ENCODE measurements at places on chromosomes 3 and 15.

- DNase-seq: no peak
Measured at GRCh38 chr3:172074586-172074985, 35.2 kb downstream of the FNDC3B start.

GRCh38 chr3:89617706-89618105, 510.3 kb downstream of the EPHA3 start:
- DNase-seq: no peak

DNA sequence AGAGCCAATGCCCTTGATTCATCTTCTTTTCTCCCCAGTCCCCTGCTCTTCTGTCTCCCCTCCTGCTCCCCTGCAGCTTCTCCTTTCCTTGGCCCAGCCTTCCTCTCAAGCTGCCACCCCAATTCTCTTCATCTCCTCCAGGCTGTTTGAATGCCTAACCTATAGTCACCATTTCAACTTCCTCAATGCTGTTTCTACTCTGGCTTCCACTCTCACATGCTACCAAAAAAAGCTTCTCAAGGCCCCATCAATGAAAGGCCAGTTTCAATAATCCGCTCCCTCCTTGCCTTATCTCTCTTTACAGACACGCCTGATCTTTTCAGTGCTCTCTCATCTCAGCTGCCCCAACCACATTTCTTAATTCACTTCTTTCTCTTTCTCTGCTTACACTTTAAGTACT, 212.2 kb upstream of the GPR149 start:
- DNase-seq: no peak

DNA sequence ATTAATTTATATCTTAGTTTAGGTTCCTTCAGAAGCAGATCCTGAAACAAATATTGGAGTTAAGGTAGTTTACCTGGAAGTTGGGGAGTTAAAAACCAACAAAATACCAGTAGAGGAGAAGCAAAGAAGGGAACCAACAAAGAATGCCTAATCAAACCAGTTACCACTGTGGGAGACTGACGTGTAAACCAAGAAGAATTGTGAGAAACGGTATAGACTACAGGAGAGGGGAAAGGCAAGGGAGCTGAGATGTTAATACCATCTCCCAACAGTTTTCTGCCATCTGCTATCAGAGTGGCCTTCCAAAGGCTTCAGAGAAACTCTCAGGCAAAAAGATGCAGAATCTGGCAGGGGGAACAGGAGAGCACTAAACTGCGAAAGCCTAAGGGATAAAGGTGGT, 53.5 kb downstream of the BFSP2 start:
- DNase-seq: no peak

DNA sequence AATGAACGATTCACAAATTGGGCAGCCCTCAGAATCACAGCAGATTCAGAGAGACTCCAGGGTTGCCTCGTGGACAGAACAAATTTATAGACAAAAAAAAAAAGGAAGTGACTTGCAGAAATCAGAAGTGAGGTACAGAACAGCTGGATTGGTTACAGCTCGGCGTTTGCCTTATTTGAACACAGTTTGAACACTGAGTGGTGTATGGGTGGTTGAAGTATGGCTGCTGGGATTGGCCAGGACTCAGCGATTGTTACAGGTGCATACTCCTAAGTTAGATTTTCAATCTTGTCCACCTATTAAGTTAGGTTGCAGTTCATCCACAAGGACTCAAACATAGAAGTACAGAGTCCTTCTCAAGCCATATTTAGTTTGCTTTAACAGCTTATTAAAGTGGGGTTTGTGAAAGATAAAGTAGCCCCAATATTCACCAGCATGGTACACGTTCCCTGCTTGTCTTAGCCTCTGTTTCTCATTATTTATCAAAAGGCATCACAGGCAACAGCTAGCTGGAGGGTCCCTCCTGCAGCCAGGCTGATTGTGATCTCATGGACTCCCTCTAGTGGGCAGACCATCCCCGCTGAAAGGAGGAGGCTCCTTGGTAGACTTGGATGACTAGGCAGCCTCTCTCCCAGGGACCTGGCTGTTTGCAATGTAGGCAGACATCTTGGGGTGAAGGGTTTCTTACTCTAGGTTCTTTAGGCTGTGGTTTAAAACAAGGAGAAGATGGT, 17.6 kb upstream of the ALDH1L1 start:
- DNase-seq: peak; percentile 67

- DNase-seq: no peak
Measured at GRCh38 chr3:12916159-12916558, 74.8 kb upstream of the RPL32 start.

DNA sequence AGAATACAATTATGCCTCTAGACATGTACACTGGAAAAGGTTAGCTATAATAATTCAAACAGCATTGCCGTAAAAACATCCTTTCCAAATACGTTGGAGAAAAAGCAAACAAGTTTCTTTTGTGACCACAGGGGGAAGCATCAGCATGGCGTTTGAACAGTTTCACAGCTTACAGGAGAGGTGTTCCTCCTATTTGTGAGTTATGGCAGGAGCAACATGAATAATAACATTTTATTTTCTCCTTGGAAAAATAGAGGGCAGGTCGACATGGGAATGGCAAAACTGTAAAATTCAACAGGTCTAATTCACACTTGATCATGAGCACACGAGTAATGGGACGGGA, 39.7 kb upstream of the GADL1 start:
- no peak for DNase-seq

DNA sequence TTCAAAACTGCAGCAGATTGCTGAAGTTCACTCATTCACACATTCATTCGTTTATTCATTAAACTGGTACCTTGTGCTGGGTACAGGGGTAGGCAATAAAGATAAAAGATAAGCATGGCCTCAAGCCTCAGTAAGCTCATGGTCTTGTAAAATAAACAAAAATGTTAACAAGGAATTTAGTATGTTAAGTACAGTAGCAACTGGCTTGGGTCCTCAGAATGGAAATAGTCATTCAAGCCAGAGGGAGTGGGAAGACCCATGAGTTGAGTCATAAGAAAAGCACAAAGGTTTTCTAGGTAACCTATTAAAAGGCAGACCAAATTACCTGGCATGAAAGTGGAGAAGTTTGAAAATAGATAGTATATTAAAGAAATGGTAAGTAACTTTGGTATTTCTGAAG, 163.3 kb downstream of the CDIN1 start:
- DNase-seq: no peak

GRCh38 chr15:48802257-48802656, 8.6 kb downstream of the CEP152 start:
- DNase-seq: no peak

DNA sequence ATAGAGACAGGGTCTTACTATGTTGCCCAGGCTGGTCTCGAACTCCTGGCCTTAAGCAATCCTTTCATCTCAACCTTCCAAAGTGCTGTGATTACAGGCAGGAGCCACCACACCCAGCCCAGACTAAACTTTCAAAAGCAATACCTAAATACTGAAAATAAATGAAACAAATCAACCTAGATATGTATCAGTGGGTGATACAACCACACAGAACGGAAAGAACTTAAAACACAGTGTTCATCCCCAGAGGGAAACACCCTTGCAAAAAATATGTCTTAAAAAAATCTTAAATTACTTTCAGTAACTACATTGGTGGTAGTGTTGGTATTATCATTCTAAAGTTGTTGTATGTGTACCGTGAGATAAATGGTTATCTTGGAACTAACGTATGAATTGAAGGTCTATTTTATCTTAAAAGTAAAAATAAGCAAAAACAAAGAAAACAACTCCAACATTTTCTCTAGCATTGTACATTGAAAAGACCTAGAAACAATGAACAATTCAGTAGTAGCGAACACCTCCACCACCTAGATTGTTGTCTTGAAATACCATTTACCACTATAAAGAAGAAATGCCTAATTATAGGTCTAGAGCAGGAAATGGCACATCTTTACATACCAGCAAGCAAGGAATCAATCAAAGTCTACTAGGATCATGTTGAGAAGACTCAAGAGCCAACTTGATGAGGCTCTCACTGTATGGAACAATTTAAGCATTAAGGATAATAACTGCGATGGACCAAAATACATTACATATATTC, 24.7 kb downstream of the SLTM start:
- DNase-seq: no peak

DNA sequence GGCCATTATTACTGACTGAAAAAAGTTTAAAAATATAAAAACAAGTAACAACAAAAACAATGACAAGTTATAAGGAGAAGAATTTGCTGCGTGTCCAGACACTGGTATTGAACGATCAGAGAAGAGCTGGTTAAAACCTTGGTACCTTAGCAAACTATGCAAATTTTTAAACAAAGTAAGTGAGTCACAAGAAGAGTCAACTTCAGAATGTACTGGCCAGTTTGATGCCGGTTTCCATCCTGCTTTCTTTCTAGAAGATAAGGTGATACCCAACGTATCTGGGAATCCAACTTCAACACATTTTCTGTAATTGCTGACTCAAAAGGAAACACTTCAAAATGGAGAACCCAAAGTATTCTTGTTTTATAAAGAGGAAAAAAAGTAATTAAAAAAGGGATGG, 49.8 kb downstream of the RUBCN start:
- no peak for DNase-seq

DNA sequence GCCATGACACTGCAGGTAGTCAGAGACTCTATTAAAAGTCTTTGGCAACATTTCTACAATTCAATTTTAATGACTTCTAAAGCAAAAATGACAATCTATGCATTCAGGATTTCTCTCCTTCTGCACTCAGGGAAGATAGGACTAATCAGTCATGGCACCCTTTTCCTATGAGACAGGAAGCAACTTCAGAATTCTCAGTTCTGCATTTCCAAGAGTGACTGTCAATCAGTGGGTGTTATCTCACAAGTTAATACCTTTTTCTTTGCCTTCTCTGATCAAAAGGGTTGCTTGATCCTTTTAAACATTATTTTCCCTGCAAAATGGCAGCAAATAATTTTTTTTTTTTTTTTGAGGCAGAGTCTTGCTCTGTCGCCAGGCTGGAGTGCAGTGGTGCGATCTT, 7.8 kb upstream of the ICE2 start:
- DNase-seq: no peak

DNA sequence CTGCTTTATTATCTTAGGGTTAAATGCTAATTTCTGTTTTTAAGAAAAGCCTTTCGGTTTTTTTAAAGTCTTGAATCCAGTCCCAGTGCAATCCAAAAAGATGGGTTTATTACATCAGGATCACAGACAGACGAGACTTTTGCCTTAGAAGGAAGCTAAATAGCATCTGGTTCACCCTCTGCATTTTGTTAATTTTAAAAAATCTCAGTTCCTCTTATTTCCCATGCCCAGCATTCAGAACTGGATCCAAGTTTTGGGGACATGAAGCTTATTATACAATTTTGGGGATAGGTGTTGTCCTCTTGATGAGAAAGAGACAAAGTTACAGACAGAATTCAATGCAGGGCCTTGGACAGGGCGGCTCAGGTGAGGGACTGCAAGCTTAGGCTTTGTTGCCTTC, 181.5 kb upstream of the LYSMD4 start:
- no peak for DNase-seq

GRCh38 chr3:174204765-174205164, 654.4 kb upstream of the NAALADL2 start:
- no peak for DNase-seq

DNA sequence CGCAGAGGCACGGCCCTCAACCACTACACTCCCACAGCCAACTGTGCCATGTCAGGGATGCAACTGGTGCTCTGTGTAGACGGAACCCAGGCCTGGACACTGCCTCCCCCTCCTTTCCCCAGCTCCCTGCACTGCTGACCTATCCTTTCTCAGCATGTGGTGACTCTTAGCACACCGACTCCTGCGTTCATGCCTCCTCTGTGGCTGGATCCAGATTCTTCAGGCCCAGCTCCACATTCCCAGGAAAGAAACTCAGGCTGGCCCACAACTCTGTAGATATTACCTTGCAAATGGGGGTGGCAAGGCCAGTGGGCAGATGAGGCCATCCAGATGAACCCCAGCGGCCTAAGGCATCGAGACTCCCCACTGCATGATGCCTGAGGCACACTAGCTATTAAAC, 272.7 kb downstream of the OCA2 start:
- no peak for DNase-seq

GRCh38 chr3:30614373-30614772, 8.0 kb downstream of the TGFBR2 start:
- no peak for DNase-seq

- DNase-seq: no peak
Measured at GRCh38 chr3:143950810-143951209, 20.8 kb upstream of the DIPK2A start.

DNA sequence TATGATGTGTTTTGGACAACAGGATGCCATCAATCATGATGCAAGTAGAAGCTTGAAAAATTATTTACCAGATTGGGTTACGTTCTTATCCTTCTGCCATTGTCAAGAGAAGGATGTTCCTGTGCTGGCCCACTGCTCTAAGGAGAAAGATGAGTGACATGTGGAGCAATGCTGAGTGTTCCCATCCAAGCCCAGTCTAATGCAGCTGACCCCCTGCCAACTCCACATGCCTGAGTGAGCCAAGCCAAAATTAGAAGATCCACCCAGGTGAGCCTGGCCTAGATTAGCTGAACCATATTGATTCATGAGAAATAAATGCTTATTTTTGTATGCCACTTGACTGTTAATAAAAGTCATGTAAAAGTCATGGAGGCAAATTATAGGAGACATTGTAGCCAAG, 446.5 kb downstream of the CNTN3 start:
- no peak for DNase-seq

- no peak for DNase-seq
Measured at GRCh38 chr3:43522727-43523362, 99.0 kb downstream of the ANO10 start.

- no peak for DNase-seq
Measured at GRCh38 chr3:96267577-96267976, 546.8 kb upstream of the EPHA6 start.

DNA sequence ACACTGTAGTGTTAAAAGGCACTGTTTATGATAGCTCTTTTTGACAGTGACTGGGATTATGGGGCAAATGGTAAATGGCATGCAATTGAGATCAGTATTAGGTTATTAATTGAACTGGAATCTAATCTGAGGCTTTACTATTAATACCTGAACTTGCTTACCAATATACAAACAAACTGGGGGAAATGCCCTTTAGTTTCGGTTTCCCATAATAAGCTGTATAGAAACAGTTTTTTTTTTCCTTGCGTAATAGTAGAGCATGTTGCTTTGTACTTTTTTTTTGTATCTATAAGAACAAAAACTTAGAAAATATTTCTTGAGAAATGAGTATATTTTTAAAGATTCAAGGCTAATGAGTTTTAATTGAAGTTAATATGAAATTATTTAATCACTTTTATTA, 95.0 kb downstream of the FNDC3B start:
- DNase-seq: no peak

DNA sequence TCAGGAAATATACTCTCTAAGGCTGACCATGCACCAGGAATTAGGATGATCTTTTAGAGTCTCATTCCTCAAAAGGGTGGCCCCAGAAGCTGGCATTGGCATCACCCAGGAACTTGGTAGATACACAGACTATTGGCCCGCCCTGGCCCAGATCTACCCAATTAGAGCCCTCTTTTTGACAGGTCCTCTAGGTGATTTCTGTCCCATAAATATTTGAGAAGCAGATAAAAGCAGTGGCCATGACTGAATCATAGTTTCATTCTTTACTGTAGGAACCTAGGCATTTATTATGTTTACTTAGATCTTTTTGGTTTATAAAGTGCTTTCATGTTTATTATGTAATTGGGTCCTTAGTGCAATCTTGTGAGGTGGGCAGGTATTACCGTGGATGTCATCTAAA, 7.6 kb downstream of the TLNRD1 start:
- no peak for DNase-seq

All from left cardiac atrium (tissue), 4 donors.